Astrocyte of the cerebellum (primary cell): ENCODE measurements at places on chromosomes 11 and 22.

DNA sequence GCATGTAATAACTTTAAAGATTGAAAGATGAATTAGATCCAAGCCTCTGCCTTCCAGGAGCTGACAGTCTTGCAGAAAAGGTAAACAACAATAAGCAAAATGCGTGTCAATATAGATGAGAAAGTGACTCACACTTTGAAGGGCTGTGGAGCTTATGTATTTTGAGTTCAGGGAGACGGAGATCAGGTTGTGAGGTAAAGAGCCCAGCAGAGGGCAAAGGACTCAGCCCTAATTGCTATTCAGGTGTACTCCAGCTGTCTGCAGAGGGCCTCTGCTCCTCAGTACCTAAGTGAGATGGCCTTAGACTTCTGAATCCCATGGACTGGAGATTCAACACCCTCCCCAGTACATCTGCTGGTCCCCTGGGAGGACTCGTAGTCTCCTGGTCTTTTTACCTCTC, 22.9 kb upstream of the CTR9 start:
- no peak for DNase-seq

GRCh38 chr11:123060277-123061000, 1.5 kb downstream of the HSPA8 start:
- DNase-seq, result no peak

- DNase-seq, result no peak
These were observed 1480.0 kb downstream of the TBC1D22A start for GRCh38 chr22:48242461-48242864.

DNA sequence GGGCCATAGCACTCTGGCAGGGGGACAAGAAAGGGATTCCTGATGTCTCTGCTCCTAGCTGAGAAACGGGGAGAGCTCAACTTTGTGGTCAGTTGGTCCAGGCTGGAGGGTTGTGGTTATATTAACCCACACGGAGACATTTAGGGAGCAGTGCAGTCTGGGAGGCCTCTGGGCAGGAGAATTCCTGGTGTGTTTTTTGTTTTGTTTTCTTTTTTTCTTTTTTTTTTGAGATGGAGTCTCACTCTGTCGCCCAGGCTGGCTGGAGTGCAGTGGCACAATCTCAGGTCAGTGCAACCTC, 88.0 kb upstream of the SHISAL1 start:
- DNase-seq, result peak; percentile 18

- DNase-seq, result no peak
These were observed 11.6 kb upstream of the ALKBH3 start for GRCh38 chr11:43868852-43869567.

DNA sequence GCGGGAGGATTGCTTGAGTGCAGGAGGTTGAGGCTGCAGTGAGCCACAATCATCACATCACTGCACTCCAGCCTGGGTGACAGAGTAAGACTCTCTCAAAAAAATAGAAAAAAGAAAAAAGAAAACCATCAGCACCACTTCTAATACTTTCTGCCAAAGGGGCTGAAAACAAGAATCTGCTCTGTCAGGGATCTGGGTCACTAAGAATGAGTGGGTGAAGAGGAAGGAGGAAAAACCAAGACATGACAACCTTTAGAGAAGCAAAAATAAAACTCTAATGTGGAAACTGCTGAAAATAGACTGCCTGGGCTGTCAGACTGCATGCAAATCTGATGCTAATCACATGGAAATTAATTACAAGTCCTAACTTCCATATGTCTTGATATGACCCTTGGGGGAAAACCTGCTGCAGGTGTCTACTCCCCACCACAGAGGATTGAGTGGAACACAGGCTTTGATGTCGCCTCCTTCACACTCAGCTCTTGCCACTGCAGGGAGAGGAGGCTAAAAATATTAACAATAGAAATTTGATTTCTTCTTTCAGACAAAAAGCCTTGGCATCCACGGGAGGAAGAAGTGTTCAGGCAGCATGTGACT, 62.5 kb upstream of the CRTAM start:
- DNase-seq, result no peak
